DMS79 (cell line): ENCODE measurements at places on chromosomes 5 and 9.

DNA sequence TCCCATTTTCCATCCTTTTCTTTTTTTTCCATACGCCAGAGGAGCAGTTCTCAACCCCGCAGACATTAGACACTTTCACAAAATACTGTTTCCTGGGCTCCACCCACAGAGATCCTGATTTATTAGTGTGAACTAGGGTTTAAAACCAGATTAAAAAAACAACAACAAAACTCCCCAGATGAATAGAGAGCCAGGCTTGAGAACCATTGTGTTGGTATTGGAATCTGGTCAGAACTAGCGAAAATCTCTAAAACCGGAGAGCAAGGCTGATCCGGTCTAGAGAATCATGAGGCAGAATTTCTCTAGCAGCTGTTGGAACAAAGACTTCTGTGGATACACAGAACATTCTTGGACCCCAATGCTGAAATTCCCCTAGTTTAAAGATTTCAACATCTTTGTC is 173.0 kb downstream of the PCSK1 start:
- no peak for DNase-seq

DNA sequence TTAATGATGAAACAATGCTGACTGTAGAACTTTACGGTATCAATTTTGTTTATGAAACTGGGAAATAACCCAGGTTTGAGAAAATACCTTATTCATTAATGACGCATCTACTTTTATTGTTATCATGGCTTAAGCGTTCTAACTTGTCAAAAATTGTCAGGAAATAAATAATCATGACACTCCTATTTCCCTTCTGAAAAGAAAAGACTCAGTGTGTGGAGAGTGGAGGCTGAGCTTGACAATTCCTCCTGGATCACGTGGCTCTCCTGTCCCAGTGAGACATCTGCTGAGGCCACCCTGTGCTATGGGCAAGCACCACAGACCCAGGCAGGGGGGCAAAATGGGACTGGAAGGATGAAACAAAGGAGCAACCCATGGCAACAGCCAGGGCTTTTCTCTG is 466.4 kb downstream of the ZNF608 start:
- no peak for DNase-seq

- no peak for DNase-seq
Observed at GRCh38 chr9:107933097-107933496, 443.5 kb upstream of the KLF4 start.

DNA sequence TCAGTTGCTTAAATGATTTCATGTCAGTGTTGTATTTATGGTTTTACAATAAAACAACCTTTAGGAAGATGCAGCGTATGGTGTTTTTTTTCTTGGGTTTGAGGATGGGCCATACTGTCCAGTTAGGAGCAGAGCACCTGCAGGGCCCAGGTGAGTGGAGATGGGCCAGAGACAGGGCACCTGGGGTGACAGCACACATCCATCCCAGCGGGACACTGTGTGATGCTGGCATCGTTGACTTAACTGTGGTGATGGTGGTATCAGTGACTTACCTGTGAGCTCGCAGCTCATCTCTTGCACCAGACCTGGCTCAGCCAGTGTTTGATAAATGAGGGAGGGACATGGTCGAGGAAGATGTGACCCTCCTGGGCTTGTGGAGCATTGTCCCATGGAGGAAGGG is 21.6 kb downstream of the AMBP start:
- DNase-seq = no peak

- DNase-seq = no peak
Observed at GRCh38 chr5:168740811-168741213, 161.6 kb upstream of the PANK3 start.

DNA sequence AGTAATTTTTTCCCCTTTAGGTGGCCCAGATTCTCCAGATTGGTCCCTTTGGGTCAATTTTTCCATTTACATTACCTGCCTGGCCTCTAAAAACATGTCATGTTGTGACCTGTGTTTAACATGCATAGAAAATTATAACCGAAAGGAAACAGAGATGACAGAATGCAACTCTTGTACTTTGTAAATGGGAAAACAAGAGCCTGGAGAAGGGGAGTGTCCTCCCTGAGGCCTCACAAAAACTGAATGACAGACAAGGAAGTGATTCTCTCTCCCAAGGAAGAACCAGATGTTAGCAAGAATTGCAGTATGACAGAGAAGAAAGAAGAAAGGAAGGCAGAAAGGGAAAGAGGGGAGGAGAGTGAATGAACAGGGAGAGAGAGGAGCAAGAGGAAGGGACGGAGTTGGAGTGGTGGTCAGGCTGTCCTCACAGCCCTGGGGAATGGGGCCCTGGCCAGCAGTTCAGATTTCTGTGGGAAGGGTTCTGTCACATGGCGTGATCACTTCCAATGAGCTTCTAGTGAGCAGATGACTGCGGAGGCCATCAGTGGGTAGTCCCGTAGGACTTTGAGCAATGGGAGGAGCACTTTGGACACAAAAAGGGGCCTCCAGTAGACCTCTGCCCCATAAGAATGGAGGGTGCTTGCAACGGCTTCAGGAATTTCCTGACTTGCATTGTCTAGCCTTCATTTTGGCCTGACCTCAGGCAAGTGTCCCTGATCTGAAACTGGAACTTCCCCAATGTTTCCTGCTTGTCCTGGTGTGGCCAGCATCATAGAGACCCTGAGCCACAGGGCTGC is 31.6 kb downstream of the ABLIM3 start:
- no peak for DNase-seq

DNA sequence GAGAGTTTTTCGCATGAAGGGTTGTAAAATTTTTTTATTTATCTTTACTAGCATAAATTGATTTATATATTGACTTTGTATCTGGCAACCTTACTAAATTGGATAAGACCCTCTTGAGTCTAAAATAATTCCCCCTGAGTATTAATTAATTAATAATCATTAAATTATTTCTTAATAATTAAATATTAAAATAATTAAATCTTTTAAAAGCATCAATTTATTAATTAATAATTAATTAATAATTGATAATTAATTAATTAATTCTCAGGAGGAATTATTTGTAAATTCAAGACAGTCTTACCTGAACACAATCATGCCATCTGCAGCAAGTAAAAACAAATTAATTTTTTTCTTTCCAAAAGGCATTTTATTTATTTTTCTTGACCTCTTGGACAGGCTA is 370.4 kb upstream of the PTPRD start:
- DNase-seq = no peak

- no peak for DNase-seq
Observed at GRCh38 chr5:59234236-59234635, 651.4 kb downstream of the RAB3C start.

DNA sequence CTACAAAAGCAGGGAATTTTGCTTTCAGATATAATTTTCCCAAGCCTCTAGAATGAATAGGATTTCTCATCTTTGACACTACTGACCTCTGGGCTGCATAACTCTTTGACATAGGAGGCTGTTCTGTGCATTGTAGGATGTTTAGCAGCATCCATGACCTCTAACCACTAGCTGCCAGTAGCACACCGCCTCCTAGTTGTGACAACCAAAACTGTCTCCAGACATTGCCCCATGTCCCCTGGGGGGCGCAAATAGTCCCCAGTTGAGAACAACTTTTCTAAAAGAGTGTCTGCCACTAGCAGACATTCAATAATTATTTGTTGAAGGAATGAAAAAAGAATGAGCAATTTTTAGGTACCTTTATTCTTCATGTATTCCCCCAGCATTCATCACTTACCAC is 51.8 kb downstream of the POU4F3 start:
- DNase-seq = no peak

DNA sequence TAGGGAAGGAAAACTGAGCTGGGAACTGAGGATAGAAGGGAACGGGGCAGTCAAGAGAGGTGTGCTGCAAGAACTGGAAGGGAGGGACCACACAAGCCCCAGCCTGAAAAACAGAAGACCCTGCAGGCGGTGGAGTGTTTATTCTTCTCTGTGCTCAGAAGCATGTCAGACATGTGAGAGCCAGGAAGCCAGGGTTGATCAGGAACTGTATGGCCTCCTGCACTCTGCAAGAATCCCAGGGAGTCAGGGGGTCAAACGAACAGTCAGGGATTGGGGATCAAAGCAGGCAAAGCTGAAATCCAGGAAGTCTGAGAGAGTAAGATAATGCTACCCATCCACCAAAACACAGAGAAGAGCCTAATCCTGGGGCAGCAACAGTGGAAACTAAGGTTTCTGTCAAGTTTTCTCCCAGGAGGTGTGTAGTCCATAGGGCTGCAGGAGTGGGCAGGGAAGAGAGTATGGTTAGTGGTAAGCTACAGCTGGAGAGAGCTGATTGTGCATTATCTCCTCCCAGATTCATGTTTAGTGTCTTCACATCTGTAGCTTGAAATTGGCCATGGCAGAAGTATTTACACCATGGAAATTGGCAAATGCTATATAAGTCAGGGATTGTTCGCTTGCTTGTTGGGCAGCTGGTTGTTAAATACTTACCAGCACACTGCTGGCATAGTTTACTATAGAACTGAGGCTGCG is 115.4 kb upstream of the SLC44A1 start:
- no peak for DNase-seq

- no peak for DNase-seq
Observed at GRCh38 chr9:125137200-125137599, 6.1 kb downstream of the SCAI start.

GRCh38 chr5:119078861-119079260 is 8.0 kb downstream of the DMXL1 start:
- DNase-seq = no peak

DNA sequence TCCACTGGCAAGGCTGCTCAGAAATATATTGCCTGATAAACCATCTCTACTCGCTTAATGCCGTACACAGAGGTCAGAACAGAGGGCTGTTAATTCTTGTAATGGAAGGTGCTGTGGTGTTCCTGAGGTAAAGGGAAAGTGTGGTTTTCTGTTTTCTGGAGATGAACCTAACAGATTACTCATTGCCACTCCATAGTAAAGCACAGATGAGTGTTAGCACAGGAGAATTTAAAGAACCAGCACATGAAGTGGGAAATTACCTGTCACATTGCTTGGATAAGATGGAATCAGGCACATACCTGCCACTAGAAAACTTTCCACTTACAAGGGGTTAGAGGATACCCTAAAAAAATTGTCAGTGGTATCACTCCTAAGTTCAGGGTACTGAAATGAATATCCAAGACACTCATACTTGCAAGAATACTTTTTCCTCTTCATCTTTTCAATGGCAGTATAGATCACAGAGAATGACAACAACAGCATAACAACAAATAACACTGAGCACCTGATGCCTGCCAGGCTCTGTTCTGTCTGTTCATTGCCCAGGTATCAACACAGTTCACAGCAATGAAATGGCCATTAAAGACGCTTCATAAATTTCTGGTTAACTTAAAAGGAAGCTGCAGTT is 152.9 kb upstream of the GNA14 start:
- DNase-seq = no peak

DNA sequence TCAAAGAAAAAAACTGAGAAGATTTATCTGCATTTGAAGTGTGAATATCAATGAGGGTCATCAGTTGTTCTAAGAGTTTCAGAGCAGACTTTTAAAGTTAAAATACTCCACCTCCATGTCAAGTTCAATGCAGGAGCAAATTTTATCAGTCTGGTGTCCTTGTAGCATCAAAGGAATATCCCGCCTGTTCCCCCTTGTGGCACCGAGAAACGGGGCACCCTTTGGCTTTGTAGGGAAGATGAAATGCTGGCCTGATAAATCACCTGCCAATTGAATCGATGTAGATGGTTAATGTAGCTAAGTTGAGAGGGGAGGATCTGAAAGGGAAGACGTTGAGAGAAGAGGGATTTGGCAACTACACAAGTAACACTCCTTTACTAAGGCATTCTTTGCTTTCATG is 714.5 kb downstream of the EFNA5 start:
- no peak for DNase-seq

DNA sequence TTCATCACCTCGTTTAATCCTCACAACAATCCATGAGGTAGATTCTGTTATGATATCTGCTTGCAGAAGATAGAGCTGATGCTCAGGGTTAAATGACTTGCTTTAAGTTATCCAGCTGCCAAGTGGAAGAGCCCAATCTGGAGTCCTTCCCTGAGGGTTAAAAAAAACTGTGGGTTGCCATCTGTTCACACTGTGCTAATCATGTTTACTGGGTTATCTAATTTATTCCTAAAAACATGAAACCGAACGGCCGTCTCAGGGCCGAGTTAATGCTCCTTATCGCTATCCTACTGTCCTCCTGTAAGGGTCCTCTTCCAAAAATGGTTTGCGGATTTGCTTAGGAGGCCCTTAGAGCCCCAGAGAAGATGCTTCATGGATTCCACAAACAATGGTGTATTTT is 153.3 kb downstream of the YIPF5 start:
- DNase-seq = no peak

DNA sequence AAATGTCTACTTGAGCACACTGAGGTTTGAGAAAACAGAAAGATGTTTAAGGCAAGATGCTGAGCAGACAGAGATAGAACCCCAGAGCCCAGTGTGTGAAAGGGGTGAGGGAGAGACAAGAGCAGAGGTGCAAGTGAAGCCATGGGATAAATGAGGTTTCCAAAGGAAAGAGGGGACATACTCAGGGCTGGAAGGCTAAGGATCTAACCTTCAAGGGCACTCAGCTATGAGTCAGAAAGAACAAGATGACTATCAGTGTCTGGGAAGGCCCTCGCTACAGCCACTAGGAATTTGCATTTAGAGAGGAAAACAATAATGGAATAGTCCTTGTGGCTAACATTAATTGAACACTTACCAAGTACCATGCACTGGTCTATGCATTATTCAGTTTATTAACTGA is 113.7 kb downstream of the HTR4 start:
- DNase-seq = no peak

DNA sequence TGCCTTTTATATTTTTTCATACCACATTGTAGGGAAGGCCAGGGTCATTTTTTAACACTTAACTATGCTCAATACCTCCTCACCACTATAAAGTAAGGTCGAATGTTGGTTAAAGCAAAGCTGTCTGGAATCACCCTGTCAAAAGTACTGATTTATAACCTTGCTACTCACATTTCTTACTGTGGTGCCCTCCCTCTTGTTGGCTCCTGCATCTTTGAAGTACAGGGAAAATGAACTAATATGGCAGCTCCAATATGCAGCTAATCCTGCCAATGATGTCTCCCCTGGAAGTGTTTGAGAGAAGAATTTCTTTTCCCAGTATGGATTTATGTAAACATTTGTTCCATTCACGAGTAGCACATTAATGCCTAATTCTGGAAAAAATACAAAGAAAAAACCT is 108.4 kb upstream of the RPS23 start:
- peak; percentile 11 for DNase-seq
